ENCODE measurements at places on chromosomes 6 and 20.

GRCh38 chr6:159090530-159091480 is 46.0 kb upstream of the TAGAP start:
- peaks cover 4% of the 10 kb centered on the region for H3K27me3 ChIP-seq
- H3K4me1 ChIP-seq: no peaks in the 10 kb centered on the region
- H3K4me3 ChIP-seq: no peak overlapping the region
- no peak for DNase-seq
- H3K27ac ChIP-seq: no peak overlapping the region

GRCh38 chr20:38175304-38176180 is 10.5 kb upstream of the TGM2 start:
- H3K36me3 ChIP-seq: no peaks in the 10 kb centered on the region
- peaks cover 57% of the 10 kb centered on the region for H3K4me1 ChIP-seq
- H3K4me3 ChIP-seq: peak overlapping the region; percentile 13
- H3K27me3 ChIP-seq: peaks cover 3% of the 10 kb centered on the region
- no peak overlapping the region for H3K27ac ChIP-seq

- DNase-seq: no peak
- no peak overlapping the region for H3K4me3 ChIP-seq
- H3K27ac ChIP-seq: no peak overlapping the region
- no peaks in the 10 kb centered on the region for H3K27me3 ChIP-seq
- no peaks in the 10 kb centered on the region for H3K36me3 ChIP-seq
- no peaks in the 10 kb centered on the region for H3K4me1 ChIP-seq
Measured at GRCh38 chr6:135423649-135424128, 73.9 kb downstream of the AHI1 start.

GRCh38 chr6:165487347-165487746 is 175.7 kb downstream of the PDE10A start:
- no peak overlapping the region for H3K4me3 ChIP-seq
- peaks cover 7% of the 10 kb centered on the region for H3K4me1 ChIP-seq
- H3K27me3 ChIP-seq: no peaks in the 10 kb centered on the region
- no peak overlapping the region for H3K27ac ChIP-seq
- no peak for DNase-seq

DNA sequence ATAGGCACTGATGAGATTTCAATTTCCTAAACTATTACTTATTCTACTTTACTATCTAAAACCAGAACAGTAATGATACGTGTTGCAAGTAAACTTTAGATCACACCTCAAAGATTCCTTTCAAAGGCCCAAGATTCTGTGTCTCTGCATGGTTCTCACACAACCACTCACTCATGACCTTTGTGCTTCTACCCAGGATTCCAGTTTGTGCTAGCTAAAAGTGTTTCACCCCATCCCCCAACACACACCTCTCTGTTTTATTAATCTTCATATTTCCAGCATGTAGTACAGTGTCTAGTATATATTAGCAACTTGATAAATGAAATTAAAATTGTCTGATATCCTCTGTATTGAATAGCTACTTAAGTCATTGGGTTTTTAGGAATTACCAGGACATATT is 8.8 kb upstream of the SH3BGRL2 start:
- no peak overlapping the region for H3K4me3 ChIP-seq
- H3K36me3 ChIP-seq: no peaks in the 10 kb centered on the region
- peaks cover 23% of the 10 kb centered on the region for H3K4me1 ChIP-seq
- H3K27ac ChIP-seq: no peak overlapping the region

- H3K4me1 ChIP-seq: no peaks in the 10 kb centered on the region
- H3K4me3 ChIP-seq: no peak overlapping the region
- no peak for DNase-seq
- H3K36me3 ChIP-seq: peaks cover 26% of the 10 kb centered on the region
Measured at GRCh38 chr20:50580842-50581544, 70.8 kb downstream of the PTPN1 start.

- H3K4me1 ChIP-seq: peaks cover 5% of the 10 kb centered on the region
- DNase-seq: no peak
- H3K36me3 ChIP-seq: no peaks in the 10 kb centered on the region
- H3K27ac ChIP-seq: no peak overlapping the region
- H3K27me3 ChIP-seq: peaks cover 19% of the 10 kb centered on the region
- H3K4me3 ChIP-seq: no peak overlapping the region
Measured at GRCh38 chr20:2708073-2708415, 15.5 kb downstream of the EBF4 start.

DNA sequence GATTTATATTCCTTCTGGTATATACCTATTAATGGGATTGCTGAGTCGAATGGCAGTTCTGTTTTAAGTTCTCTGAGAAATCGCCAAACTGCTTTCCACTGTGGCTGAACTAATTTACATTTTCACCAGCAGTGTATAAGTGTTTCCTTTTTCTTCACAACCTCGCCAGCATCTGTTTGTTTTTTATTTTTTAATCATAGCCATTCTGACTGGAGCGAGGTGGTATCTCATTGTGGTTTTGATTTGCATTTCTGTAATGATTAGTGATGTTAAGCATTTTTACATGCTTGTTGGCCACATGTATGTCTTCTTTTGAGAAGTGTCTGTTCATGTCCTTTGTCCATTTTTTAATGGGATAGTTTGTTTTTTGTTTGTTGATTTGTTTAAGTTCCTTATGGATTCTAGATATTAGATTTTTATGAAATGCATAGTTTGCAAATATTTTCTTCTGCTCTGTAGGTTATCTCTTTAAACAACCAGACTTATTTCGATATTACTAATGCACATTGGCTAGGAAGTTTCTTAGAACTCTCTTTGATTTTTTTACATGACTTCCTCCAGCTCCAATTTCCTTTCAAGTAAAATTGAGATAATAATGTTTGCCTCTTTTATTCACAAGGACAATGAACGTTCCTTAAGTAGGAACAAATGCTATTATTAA is 12.2 kb upstream of the VNN1 start:
- no peaks in the 10 kb centered on the region for H3K36me3 ChIP-seq
- peaks cover 7% of the 10 kb centered on the region for H3K4me1 ChIP-seq
- no peak overlapping the region for H3K27ac ChIP-seq
- no peak for DNase-seq
- H3K27me3 ChIP-seq: no peaks in the 10 kb centered on the region
- H3K4me3 ChIP-seq: no peak overlapping the region

DNA sequence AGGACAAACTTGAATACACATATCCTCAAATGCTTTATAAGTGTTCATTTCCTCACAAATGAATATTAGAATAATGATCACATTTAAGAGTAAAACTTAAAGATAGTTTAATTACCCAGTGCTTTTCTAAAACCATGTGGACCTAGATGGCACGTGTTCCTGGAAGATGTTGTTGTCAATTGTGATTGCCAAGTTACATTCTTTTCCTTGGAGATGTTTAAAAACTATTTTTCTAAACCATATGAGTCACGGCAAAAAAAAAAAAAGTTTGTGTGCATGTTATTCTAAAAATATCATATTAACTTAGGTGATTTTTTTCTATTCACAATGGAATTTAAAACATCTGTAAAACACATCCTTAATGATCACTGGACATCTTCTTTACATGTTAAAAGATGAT is 51.1 kb downstream of the RCAN2 start:
- H3K27ac ChIP-seq: no peak overlapping the region
- DNase-seq: no peak
- no peak overlapping the region for H3K4me3 ChIP-seq

DNA sequence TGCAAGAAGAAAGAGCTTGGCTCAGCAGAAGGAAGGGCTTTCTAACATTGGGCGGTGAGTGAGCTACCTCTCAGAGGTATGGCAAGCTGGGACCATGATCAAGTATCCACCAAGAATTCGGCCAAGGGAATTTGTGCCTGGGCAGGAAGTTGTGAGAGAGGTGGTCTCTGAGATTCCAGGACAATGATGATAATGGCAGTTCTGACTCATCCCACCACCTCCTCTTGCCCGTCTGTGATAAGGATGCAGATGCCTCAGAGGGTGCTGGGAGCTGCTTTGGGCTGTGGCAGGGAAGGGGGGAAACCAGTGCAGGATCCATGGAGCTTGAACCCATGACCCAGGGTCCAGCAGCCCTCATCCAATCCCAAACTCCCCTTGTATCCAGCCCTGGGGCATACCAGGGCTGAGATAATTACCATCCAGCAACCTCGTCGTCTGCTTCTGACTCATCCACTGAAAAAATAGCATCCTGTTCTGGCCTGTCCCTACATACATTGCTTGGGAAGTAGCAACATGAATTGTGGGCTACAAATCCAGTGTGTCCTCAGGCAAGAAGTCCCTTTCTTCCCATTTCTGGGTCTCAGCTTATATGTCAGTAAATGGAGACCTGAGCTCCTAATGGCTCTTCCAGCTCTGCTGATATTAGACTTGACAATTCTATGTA is 5.9 kb downstream of the TGM6 start:
- peaks cover 6% of the 10 kb centered on the region for H3K27me3 ChIP-seq
- no peak overlapping the region for H3K27ac ChIP-seq
- DNase-seq: no peak
- no peak overlapping the region for H3K4me3 ChIP-seq
- no peaks in the 10 kb centered on the region for H3K4me1 ChIP-seq

DNA sequence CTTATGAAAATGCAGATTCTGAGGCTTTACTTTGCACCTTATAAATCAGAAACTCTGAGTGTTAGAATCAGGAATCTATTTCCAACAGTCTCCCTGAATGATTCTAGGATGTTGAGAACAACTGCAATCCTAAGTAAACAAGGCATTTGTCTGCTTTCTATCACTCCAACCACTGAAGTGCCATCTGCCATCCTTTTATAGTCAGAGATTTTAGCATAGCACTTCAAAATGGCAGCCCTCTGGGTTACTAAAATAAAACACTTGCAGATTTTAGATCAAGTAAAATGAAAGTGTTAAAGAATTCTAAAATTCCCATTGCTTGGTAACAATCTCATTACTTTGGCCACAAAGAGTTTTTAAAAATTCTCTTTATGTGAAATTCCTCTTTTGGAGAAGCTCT is 258.9 kb downstream of the CD109 start:
- no peaks in the 10 kb centered on the region for H3K27me3 ChIP-seq
- no peak overlapping the region for H3K4me3 ChIP-seq
- no peaks in the 10 kb centered on the region for H3K36me3 ChIP-seq
- no peak overlapping the region for H3K27ac ChIP-seq
- no peak for DNase-seq
- H3K4me1 ChIP-seq: no peaks in the 10 kb centered on the region

- H3K27me3 ChIP-seq: peaks cover 19% of the 10 kb centered on the region
- H3K27ac ChIP-seq: no peak overlapping the region
- no peak for DNase-seq
- no peaks in the 10 kb centered on the region for H3K36me3 ChIP-seq
Measured at GRCh38 chr6:18284261-18284660, 19.9 kb upstream of the DEK start.

DNA sequence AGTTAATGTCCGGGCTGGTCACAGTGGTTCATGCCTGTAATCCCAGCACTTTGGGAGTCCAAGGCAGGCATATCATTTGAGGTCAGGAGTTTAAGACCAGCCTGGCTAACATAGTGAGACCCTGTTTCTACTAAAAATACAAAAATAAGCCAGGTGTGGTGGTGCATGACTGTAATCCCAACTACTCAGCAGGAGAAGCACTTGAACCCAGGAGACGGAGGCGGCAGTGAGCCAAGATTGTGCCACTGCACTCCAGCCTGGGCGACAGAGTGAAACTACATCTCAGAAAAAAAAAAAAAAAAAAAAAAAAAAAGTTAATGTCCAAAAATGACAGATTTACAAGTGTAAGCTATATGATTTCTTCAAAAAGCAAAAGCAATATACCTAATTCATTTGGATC is 124.9 kb downstream of the CCDC170 start:
- peaks cover 3% of the 10 kb centered on the region for H3K27me3 ChIP-seq
- DNase-seq: no peak
- H3K4me1 ChIP-seq: no peaks in the 10 kb centered on the region
- no peak overlapping the region for H3K27ac ChIP-seq

DNA sequence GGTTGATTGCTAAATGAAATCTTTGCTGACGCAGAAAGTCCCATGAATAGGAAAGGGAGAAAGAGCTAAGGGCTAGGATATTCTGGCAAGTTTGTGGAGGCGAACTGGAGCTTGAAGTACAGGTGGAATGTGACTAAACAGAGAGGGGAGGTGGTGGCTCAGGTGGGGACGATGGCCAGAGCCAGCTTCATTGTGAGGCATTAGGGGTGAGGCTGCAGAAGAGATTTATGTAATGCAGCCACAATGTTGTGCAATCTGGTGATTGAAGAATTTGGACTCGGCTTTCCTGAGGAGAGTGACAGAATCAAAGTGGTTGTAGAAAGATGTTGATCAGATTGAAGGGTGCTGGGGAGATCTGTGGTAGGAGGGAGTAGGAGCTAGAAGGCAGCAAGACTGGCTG is 42.9 kb upstream of the SPACA1 start:
- peaks cover 26% of the 10 kb centered on the region for H3K4me1 ChIP-seq
- DNase-seq: no peak

DNA sequence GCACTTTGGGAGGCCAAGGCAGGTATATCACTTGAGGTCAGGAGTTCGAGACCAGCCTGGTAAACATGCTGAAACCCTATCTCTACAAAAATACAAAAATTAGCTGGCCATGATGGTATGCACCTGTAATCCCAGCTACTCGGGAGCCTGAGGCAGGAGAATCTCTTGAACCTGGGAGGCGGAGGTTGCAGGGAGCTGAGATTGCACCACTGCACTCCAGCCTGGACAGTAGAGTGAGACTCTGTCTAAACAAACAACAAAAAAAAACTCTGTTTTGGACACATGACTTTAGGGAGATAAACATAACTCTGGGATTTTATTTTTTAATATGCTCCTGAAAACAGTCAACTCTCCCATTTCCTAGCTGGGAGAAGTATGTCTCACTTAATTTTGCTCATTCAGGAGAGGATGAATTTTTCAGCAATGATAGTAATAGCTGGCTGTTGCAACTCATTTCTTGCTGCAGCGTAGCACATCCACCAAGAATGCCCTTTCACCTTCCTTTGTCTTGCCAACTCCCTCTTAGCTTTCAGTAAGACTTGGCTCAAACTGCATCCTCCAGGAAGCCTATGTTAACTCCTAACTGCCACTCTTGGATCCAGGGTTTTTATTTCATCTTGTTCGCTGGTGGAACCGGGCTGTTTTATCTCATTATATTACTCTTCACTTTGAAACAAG is 24.3 kb downstream of the TOP1 start:
- no peaks in the 10 kb centered on the region for H3K27me3 ChIP-seq
- DNase-seq: no peak
- peaks cover 81% of the 10 kb centered on the region for H3K4me1 ChIP-seq
- H3K4me3 ChIP-seq: peak overlapping the region; percentile 26
- peaks cover 18% of the 10 kb centered on the region for H3K36me3 ChIP-seq

GRCh38 chr20:32845786-32846185 is 12.9 kb upstream of the EFCAB8 start:
- no peak for DNase-seq
- H3K27me3 ChIP-seq: no peaks in the 10 kb centered on the region

- no peak for DNase-seq
- no peak overlapping the region for H3K27ac ChIP-seq
- H3K36me3 ChIP-seq: no peaks in the 10 kb centered on the region
- H3K27me3 ChIP-seq: peaks cover 5% of the 10 kb centered on the region
- no peak overlapping the region for H3K4me3 ChIP-seq
Measured at GRCh38 chr6:45835721-45836437, 179.8 kb downstream of the CLIC5 start.

Measured in type B pancreatic cell (in vitro differentiated cells).